ENCODE measurements at places on chromosomes 12 and 14.

DNA sequence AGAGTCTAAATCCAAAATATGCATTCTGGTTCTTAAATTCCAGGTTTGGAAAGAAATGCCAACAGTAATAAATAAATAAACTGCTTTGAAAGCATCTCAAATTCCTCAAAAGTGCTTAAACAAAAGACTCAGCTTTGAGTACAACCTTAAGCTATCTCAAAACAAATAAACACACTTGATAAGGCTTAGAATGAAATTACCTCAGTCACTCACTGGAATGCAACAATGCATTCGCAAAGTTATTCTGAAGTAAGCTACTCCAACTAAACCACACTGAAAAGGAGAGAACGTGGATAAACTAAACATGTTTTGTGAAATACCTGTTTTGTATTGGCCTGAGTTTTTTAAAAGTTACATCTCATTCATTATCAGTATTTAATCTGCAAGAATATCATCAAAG lies 1.2 kb downstream of the SPTSSA start:
- H3K4me1 ChIP-seq = no peaks in the 10 kb centered on the region
- no peak for DNase-seq
- H3K27ac ChIP-seq = peak overlapping the region; percentile 93
- H3K4me3 ChIP-seq = peak overlapping the region; percentile 45
- no peaks in the 10 kb centered on the region for H3K36me3 ChIP-seq

DNA sequence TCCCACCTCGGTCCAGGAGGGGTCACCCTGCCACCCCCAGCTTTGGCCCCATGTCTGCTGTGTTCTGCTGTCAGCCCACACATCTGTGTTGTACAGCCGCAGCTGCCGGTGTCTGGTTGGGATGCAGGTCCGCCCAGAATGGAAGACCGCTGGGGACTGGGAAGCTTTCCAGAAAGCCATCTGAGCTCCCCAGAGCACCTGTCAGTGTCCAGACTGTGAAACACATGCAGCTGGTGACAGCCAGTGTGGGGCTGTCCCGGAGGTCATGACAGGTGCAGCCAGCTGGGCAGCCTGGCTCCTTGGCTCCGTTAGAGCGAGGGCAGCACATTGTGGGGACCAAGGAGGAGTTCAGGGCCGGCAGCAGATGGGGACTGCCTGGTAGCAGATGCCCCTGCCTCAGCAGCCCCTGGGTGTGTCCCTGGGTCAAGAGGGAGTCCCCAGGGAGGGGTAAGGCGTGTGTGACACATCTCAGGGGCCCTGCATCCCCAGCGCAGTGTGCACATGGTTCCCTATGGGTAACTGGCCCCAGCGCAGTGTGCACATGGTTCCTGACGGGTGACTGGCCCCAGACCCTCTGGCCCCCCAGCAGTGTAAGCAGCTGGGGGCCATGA lies 16.4 kb downstream of the CEP170B start:
- no peak overlapping the region for H3K27ac ChIP-seq
- H3K36me3 ChIP-seq = no peaks in the 10 kb centered on the region
- no peaks in the 10 kb centered on the region for H3K4me1 ChIP-seq
- DNase-seq = no peak
- no peak overlapping the region for H3K4me3 ChIP-seq

GRCh38 chr12:118582863-118583262 lies 206.5 kb downstream of the SUDS3 start:
- no peak overlapping the region for H3K4me3 ChIP-seq
- DNase-seq = no peak
- H3K36me3 ChIP-seq = no peaks in the 10 kb centered on the region
- H3K27ac ChIP-seq = no peak overlapping the region
- no peaks in the 10 kb centered on the region for H3K27me3 ChIP-seq
- H3K4me1 ChIP-seq = no peaks in the 10 kb centered on the region

- no peaks in the 10 kb centered on the region for H3K27me3 ChIP-seq
- no peaks in the 10 kb centered on the region for H3K4me1 ChIP-seq
- no peaks in the 10 kb centered on the region for H3K36me3 ChIP-seq
- no peak overlapping the region for H3K27ac ChIP-seq
These were observed 46.7 kb downstream of the ERH start for GRCh38 chr14:69351385-69351784.

DNA sequence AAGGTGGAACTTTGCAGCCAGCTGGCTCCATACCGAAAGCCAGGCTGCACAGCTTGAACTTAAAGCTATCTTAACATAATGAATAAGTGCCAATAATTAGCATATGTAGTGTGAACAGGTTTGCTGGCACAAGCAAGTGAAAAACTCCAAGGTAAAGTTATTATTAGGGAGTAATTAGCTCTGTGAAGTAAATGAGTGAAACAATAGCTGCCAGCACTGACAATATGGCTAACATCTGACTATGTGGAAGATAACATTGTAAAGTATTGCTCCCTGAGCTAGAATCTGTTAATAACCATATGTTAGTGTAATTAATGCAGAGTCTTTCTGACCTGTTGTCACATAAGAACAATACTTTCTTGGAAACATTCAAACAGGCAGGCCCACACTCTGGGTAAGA lies 246.4 kb downstream of the SOX5 start:
- no peaks in the 10 kb centered on the region for H3K27me3 ChIP-seq
- no peak overlapping the region for H3K4me3 ChIP-seq
- H3K36me3 ChIP-seq = no peaks in the 10 kb centered on the region
- no peaks in the 10 kb centered on the region for H3K4me1 ChIP-seq
- no peak for DNase-seq
- no peak overlapping the region for H3K27ac ChIP-seq

DNA sequence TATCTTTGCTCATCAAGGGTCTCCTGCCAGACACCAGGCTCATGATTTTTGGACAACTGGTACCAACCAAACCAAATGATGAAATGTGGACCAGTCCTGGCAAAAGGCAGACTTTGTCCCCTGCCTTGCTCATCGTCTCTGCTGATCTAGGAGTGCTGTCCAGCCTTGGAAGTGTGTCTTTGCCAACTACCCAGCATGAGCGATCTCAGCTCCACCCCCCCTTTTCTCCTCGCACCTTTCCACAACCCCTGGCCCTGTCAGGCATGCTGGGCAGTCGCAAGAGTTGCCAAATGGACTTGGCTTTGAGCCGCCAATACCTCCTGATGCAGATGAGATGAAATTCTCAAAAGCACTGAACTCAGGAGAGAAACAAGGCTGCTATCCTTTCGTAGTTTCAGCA lies 174.3 kb downstream of the KCNA5 start:
- no peaks in the 10 kb centered on the region for H3K4me1 ChIP-seq
- H3K4me3 ChIP-seq = no peak overlapping the region
- H3K27ac ChIP-seq = no peak overlapping the region
- DNase-seq = no peak
- H3K36me3 ChIP-seq = no peaks in the 10 kb centered on the region
- no peaks in the 10 kb centered on the region for H3K27me3 ChIP-seq

Data from uterus (tissue), 4 donors.